HepG2 (cell line): ENCODE measurements at places on chromosomes 11 and 22.

- no peak for DNase-seq
Observed at GRCh38 chr11:91261513-91261912, 963.1 kb upstream of the FAT3 start.

DNA sequence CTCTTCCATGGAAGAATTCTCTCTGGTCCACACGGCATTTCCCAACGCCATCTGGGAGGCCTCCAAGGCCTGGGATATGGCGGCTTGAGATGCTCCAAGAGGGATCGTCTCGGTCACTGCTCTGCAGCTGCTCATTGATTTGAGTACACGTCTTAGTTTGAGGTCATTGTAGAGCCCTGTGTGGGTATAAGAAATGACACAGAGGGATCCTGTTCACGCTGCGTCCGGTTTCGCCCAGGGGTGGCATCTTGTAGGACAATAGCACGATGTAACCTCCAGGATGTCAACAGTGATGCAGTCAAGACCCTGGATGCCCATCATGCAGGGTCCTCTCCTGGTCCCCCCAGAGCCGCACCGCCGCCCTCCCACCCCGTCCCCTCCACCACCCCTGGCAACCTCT is 564.6 kb downstream of the BRD1 start:
- DNase-seq: no peak

DNA sequence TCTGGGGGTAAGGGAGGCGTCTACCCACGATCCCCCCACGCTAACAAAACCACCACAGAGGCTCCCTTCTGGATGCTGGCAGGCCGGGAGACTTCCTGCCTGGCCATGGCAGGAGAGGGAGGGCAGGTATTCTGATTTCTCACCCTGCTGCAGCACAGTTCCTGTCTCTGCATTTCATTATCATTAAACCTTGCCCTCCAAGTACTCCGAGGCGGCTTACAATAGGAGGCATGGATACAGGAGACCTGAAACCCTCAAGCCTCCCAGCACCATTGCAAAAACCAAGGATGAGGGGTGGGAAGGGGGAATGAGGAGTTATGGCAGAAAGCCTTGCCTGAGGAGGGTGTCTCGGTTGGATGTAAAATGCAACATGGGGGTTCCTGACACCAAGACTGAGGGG is 44.1 kb upstream of the MN1 start:
- no peak for DNase-seq

- peak; percentile 49 for DNase-seq
Observed at GRCh38 chr11:102280245-102280833, 36.9 kb upstream of the BIRC3 start.

DNA sequence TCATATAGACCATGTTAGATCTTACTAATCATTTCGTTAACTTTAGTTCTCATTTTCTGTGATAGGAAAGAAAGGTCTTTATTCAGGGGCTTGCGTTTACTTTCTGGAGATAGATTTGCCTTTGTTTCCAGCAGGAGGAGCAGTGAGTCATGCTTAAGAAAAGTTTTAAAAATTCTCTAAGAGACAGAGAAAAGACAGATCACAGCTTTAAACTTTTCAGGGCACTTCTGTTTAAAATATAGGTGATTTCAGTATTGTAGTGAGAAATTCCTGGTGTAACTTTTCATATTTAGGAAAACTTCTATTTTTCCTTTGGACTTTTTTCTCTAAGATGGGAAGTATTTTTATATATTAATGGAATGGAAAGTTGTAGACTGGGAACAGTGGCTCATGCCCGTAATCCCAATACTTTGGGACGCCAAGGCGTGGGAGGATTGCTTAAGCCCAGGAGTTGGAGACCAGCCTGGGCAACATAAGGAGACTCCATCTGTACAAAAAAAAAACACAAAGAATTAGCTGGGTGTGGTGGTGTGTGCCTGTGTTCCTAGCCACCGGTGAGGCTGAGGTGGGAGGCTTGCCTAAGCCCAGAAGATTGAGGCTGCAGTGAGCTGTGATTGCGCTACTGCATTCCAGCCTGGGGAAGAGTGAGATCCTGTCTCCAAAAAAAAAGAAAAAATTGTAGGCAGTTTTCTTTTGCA is 60.3 kb downstream of the ATXN10 start:
- DNase-seq: peak; percentile 8

DNA sequence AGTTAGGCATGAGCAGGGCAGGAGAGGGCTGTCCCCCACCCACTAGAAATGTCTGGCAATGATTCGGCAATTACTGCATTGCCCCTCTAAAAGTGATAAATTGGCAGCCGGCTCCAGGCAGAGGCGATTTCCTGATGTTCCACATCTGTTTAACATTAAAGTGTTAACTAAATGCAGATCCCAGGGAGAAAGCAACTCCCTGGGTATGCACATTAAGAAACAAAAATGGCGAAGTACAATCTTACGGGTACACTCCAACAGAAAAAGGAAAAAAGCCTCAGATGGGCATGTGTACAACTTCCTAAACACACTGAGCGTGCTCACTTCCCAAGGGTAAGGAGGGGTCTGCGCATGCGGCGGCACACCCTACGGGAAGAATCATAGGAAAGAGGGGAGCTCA is 314.4 kb downstream of the CASP12 start:
- no peak for DNase-seq

- no peak for DNase-seq
Observed at GRCh38 chr11:6077723-6078122, 29.8 kb upstream of the OR56B4 start.

GRCh38 chr22:42247596-42247995 is 22.9 kb downstream of the TCF20 start:
- DNase-seq: no peak

- peak; percentile 53 for DNase-seq
Observed at GRCh38 chr11:126475014-126475991, 119.8 kb downstream of the ST3GAL4 start.

- no peak for DNase-seq
Observed at GRCh38 chr11:44781655-44782054, 54.9 kb downstream of the TSPAN18 start.

- DNase-seq: no peak
Observed at GRCh38 chr22:21738081-21738480, 2.5 kb upstream of the YPEL1 start.

- DNase-seq: no peak
Observed at GRCh38 chr11:44765026-44765595, 38.3 kb downstream of the TSPAN18 start.

DNA sequence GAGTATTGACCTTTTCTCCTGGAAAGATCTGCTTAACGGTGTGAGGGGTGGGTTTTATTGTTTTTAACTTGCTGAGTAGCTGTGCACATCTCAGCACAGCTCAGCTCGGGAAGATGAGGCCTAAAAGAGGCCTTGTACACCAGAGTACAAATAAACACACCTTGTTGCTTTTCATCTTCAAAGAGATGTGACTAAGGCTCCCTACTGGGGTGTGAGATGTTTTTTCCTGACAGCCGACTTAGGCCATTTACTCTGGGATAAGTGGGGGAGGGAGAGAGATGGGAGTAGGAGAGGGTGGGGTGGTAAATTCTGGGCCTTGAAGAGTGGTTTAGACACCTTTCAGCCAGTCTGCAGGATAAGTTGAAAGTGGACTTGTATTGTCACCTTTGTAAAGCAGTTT is 2.9 kb downstream of the LDLRAD3 start:
- no peak for DNase-seq

DNA sequence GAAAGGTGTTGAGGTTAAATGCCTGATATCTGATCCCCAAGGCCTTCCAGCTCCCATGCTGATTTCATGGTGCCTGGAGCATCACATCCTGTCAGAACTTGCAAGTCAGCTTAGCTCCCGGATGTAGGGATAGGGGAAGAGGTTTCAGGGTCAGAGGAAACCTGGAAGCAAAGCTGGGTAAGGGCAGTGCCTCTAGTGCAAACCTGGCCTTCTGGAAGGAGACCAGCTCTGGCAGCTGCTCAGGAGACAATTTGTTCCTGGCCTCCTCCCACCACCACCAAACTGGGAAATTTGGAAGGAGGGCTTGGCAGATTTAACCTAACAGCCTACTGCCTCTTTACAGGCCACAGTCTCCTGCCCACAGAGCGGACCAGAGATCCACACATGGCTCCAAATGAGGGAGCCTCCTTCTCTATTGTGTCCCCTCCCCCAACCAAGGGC is 9.2 kb upstream of the TSKU start:
- no peak for DNase-seq

GRCh38 chr11:92954003-92954402 is 15.4 kb upstream of the MTNR1B start:
- DNase-seq: no peak
